ENCODE measurements at places on chromosomes 7 and 10.

DNA sequence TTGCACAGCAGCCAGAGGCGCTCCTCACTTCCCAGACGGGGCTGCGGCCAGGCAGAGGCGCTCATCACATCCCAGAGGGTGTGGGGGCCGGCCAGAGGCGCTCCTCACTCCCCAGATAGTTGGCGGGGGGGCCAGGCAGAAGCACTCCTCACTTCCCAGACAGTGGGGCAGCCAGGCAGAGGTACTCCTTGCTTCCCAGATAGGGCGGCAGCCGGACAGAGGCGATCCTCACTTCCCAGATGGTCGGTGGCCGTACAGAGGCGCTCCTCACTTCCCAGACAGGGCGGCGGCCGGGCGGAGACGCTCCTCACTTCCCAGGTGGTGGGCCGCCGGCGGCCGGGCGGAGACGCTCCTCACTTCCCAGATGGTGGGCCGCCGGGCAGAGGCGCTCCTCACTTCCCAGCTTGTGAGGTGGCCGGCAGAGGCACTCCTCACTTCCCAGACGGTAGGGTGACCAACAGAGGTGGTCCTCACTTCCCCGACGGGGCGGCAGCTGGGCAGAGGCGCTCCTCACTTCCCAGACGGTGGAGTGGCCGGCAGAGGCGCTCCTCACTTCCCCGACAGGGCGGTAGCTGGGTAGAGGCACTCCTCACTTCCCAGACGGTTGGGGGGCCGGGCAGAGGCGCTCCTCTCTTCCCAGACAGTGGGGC, 26.5 kb downstream of the CCNY start:
- DNase-seq: no peak

DNA sequence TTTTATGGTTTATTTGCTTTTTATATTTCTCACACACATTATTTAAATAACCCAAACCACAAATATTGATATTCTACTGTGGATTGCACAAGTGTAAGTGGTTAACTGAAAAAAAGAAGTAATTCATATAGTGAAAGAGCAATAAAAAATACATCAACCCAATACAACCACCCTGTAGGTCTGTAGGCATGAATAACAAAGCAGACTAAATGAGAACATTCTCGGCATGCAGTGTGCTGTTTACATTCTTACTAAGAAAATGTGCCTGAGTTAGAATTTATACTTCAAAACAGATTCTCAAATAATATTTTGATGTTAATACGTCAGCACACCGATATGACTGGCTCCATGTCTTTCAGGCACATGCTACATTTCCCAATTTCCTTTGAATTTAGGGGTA, 660.8 kb downstream of the MAGI2 start:
- no peak for DNase-seq

- DNase-seq: no peak
Measured at GRCh38 chr7:155964543-155964942, 152.3 kb upstream of the SHH start.

- no peak for DNase-seq
Measured at GRCh38 chr7:1939434-1940401, 269.6 kb downstream of the ELFN1 start.

DNA sequence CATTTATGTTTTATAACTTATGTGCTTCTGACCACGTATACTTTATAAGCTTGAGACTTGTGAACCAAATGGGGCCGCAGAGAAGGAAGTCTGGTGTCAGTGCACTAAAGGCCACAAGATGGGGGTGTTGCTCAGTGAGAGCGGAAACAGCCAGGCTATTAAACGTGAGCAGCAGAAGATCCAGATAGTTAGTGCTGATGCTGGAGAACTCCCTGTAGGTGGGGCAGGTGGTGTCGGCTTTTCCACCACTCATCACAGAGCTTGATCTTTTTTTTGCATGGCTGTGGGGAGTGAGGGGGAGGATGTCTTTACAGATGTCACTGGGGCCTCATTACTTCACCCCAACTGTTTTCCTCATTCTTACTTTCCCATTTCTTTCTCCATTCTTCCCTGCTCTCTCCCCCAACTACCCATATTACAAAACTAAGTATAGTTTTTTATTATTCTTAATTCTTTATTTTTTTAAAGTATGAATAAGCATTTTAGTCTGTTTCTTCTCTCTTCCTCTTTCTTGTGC, 34.7 kb downstream of the ACADSB start:
- peak; percentile 23 for DNase-seq

DNA sequence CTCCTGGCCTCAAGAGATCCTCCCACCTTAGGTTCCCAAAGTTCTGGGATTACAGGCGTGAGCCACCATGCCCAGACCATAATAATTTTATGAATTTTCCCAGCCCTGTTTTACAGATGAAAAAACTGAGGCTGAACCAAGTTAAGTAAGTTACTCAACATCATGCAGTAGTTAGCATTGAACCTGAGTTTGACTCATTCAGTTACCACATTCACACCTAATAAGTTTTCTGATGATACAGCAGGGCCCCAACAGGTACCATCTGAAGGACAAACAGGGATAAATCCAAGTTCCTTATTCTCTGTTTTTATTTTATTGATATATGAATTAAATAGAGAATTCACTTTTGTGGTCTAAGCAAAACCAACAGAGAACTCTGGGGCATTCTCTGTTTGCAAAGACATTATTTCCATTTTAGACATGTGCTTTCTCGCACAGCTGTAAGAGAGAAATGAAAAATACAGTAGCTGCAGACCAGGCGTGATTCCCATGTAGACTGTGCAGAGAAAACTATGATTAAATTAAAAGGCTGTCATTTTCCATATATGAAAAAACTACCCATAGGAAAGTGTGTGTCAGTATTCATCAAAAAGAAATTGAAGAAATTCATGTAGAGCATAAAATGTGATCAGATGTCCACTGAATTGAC, 26.6 kb downstream of the APBB1IP start:
- DNase-seq: no peak

- DNase-seq: no peak
Measured at GRCh38 chr10:86690657-86691084, 22.4 kb downstream of the LDB3 start.

GRCh38 chr7:5041047-5041446, 4.6 kb upstream of the RBAK start:
- no peak for DNase-seq

DNA sequence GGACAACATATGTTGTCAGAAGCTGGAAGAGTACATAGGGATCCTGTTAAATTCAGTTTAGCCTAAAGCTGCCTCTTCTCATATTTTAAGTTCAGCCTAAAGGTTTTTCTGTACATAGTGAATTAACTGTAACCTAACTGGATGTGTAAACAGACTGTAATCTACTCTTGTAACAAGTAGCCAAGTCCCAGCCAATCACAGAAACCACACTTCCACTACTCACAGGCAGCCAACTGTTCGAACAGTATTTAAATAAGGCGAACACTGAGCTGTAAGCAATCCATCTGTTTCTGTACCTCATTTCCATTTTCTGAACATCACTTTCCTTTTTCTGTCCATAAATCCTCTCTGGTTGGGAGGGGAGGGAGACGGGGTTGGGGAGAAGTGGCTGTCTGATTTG, 15.0 kb upstream of the STN1 start:
- DNase-seq: no peak

DNA sequence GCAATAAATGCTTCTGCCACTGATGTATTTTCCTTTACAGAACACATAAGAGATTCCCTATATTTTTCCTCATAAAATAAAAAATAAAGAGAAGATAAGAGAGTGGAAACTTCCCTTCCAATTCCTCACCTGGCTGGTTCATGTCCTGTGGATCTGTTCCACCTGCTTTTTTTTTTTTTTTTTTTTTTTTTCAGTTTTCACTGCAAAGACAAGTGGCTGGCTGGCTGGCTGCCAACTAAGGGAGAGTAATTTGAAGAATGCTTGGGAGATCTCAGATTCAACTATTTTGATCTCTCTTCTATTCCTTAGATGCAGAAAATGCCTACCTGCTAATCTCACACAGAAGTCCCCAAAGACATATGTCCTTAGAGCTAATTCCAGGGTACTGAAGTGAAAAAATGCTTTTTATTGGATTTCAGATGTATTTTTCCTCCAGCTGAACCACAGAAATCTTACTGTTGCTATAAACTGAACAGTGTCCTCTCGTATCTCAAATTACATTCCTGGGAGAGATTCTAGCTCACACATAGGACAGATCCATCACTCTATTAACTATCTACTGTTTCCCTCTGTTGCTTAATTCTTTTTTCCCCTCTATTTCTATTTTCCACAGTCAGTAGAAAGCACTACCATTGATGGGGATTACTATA, 120.8 kb downstream of the NRCAM start:
- DNase-seq: no peak

DNA sequence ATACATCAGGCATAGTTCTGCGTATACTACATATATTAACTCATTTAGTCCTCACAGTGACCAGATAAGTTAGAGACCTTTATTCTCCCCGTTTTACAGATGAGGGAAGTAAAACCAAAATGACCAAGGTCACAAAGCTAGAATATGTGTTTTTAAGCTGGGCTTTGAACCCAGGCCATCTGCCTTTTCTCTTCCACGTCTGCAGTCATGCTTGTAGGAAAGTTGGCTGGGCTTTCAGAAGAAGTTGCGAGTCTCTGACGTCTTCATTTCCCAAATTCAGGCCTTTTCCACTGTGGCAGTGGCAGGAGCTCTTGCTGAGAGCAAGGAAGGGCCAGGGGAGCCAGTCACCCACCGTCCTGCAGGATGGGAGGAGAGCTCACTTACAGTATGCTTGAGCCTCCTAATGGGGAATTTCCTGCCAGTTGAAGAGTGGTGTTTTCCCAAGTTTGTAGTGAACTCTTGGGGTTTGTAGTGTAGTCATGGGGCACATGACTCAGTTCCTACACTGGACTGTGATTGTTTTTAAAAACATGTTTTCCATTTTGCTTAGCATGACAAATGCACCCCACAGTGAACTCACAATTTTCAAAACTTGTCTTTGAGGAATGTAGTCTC, 34.2 kb downstream of the CYP17A1 start:
- no peak for DNase-seq

DNA sequence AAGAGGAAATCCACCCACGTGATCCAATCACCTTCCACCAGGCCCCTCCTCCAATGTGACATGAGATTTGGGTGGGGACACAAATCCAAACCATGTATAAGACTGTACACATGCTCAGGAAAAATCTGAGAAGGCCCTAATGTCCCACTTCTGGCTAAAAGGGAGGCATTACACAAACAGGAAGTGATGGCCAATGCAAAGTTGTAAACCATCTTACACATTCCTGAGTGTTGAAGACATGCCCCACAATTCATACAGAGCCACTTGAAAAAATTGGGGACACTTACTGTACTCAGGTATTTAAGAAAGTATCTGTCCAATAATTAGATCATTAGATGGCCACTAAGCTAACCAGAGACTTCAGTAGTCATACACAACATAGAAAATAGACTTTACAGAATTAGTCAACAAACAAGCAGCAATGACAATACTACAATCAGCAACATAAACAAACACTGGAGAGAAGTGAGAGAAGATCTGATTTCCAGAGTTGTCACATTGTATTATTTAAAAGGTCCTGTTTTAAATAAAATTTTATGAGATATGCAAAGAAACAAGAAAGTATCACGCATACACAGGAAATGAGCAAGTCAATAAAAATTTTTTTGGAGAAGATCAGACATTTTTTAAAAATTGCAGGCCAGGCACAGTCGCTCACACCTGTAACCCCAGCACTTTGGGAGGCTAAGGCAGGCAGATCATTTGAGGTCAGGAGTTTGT, 143.3 kb downstream of the DGKI start:
- DNase-seq: no peak

GRCh38 chr7:83457022-83457892, 191.7 kb downstream of the SEMA3E start:
- no peak for DNase-seq

- DNase-seq: no peak
Measured at GRCh38 chr10:125050383-125050782, 108.5 kb downstream of the ZRANB1 start.

DNA sequence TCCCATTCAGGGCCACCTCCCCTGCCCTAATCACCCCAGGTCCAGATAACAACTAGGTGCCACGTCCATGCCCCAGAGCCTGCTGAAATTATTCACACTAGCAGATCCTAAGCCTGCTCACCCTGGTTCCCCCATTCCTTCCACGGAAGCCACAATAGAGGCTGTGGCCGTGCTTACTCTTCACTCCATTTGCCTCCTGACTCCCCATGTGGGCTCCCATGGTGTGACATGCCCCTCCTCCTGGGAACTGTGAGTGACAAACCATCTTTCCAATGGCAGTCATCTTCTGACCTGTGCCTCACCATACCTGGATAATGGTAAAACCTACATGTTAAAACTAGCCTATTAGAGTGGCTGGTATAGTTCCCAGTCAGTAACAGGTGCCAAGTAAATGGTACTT, 216.2 kb upstream of the PRKCQ start:
- no peak for DNase-seq

GRCh38 chr7:3283130-3283704, 17.8 kb upstream of the SDK1 start:
- DNase-seq: no peak

GRCh38 chr10:4807761-4808507, 18.1 kb upstream of the AKR1E2 start:
- no peak for DNase-seq

DNA sequence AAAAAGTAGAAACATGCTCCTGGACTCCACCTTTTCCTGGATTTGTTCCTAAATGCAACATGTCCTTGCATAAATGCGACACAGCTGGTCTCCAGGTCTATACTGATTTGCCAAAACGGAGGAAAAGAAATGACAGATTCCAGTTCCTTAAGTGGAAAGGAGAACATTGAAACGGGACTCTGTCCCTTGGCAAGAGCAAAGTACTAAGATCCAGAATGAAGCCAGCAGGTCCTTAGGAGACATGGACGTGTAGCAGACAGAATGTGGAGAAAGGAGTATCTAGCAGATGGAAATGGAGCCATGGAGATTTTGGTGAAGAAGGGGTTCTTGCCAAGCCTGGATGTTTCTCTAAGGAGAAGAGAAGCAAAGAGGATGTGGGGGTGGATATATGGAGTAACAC, 16.2 kb downstream of the PIP start:
- no peak for DNase-seq

GRCh38 chr10:72425133-72425532, 70.4 kb upstream of the DNAJB12 start:
- no peak for DNase-seq

DNA sequence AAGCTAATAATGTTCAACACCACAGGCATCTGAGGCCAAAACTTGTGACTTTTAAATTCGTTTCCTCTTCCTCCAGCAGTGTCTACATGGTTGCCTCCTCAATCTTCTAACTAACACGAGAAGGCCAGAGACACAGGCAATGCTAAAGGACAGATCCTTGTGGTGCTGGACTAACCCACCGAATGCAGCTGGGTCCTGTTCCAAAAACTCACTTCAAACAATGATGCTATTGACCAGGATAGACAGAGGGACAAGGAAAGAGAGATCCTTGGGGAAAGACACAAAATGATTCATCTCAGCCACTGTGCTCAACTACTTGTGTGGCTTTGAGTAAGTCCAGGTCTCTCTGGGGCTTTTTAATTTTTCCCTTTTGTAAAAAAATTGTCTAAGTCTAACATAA, 107.6 kb downstream of the KCNMA1 start:
- DNase-seq: no peak

DNA sequence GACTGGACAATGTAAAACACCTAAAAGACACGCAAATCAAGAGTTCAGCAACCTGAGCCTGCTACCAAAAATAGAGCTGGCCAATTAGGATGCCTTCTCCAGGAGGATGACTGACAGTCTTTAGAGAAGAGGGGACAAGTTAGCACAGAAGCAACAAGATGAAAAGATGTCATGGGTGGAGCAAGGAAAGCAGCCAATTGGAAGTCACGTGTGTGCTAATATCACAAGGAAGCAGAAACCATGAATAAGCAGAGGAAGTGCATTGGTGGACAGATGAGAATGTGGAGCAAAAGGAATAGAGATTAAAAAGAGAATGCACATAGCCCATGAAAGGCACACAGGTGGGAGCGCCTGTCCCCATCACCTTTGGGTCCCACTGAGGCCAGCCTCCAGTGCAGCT, 148.1 kb downstream of the SLC25A13 start:
- no peak for DNase-seq

GRCh38 chr7:131075406-131075805, 252.3 kb upstream of the MKLN1 start:
- no peak for DNase-seq
